ENCODE measurements at places on chromosomes 11 and 22.

DNA sequence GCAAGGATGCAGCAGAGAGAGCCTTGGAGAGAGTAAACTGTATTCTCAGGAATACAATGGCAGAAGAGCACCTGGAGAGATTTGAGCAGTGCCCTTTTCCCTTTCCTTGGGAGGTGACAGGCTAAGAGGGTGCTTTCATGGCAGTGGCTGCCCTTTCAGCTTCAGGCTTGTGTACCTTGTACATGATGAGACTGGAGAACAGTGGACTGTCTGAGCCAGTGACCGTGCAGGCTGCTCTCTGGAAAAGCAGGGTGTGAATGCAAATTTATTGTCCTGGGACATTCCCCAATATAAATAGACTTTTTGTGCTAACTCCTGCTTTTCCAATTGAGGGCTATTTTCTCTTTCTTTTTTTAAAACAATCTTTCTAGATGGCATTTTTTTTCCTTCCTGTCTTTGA, 99.3 kb downstream of the TRIM44 start:
- no peak for DNase-seq

GRCh38 chr22:49670456-49671330, 157.0 kb downstream of the BRD1 start:
- DNase-seq = no peak

DNA sequence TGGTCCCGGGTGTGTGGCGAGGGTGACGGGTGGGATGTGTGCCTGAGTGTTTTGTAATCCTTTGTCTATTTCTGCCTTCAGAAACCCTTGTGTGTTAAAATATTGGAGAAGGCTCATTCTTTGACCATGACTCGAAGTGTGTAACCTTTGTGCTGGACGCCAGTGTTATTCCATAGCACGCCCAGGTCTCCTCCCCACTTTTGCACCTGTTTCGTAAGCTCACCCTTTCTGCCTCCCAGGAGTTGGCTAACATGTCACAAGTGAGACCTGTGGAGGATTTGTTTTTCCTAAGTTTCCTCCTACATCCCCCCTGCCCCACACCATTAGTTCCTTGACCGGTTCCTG, 382 bp downstream of the C11orf54 start:
- no peak for DNase-seq

DNA sequence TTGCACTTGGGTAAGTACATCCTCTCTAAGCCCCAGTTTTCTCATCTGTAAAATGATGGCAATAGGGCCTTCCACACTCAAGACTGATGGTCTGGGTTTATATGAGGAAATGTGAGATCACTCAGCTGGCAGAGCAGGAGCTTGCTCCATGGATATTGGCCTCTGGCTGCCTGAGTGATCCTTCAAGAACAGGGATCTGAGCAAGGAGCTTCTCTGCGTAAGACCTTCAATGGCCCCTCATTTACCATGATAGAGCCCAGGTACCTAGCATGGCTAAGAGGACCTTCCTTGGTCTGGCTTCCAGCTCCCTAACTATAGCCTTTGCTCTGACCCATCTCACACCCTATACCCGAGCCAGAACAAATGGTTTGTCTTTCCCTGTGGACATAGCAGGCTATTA, 5.5 kb downstream of the ROBO4 start:
- no peak for DNase-seq

GRCh38 chr11:64869571-64870175, 8.7 kb downstream of the EHD1 start:
- DNase-seq = no peak

DNA sequence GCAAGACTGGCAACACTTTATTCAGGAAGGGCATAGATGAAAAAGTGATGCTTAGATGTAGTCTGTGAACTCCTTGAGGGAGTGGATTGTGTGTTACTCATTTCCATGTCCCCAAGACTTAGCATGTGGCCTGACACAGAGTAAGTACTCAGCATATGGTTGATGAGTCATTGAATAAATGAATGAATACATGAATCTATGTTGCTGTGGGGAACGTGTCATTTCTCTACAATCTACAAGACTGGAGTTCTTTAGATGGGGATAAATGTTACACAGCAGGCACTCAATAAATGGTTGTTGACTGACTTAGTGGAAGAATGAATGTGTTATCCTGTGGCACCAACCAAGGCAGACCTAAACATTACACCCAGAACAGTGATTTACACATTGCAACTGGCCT, 17.9 kb downstream of the BPIFC start:
- DNase-seq = no peak

Measured in heart left ventricle (tissue), 16 donors.